ENCODE measurements at places on chromosomes 4 and X.

GRCh38 chr4:109912706-109913595 lies at the start of gene EGF:
EGF (plus strand) TSS chr4:109912883; CDS start chr4:109913336, 453 bp downstream.
- no peak for DNase-seq

DNA sequence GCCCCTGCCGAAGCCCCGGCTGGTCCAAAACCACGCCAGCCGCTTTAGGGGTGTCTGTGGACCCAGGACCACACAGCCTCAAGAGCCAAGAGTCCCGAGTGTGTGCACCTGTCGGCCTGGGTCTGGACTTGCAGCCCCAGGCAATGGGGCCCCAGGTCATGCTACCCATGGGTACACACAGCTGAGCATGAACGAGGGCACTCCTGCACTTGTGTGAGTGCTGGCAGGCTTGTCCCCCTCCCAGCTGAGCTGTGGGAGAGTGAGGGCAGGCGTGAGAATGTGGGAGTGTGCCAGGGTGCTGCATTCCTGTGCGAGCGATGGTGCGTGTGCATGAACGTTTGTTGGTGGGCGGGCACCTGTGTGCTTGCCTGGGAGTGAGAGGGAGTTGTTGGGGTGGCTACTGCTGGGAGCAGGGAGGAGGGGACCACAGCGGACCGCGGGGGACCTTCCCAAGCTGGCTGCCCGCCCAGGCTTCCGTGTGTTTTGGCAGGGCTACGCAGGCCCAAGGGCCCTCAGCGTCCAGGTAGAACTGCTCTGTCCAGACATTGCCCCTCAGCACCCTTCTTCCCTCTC lies 30.8 kb downstream of the BLOC1S4 start:
- DNase-seq = no peak

DNA sequence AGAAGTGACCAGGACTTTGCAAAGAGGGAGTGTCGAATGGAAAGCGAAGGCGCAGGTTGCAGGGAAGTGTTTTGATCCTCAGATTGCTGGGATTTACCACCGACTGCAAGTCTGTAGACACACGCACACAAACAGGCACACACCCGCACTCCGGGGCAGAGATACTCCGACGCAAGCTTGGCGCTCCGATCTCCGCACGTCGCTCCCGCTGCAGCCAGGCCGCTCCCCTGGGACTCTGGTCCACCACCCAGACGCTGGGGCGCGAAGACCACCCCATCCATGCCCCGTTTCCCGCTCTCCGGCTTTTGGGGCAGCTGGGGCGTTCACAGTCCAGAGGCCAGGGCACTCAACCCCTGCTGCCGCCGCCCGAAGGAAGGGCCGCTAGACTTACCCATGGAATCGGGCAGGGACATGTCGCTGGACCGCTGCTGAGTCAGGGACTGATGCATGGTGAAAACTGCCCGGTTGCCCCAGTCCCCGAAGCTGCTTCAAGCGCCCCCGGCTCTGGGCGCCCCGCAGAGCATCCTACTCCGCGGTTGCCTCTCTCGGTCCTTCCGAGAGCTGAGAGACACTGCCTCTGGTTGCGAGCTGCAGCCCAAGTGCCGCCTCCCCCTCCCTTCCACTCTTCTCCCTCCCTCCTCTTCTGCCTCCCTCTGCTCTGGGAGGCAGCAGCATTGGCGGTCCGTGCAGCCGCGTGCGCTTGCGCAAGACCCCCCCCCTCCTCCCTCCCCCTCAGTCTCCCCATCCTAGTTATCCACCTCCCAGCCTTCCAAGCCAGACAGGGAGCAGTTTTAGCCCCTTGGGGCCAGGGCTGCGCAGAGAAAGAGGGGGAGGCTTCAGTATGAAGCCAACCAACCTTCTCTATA lies at the start of gene TMEM255A:
Gene TMEM255A (minus strand): TSS at position 601 of the 866 bp plus-strand sequence. CDS start 152 bp downstream, at position 449.
- DNase-seq = no peak

DNA sequence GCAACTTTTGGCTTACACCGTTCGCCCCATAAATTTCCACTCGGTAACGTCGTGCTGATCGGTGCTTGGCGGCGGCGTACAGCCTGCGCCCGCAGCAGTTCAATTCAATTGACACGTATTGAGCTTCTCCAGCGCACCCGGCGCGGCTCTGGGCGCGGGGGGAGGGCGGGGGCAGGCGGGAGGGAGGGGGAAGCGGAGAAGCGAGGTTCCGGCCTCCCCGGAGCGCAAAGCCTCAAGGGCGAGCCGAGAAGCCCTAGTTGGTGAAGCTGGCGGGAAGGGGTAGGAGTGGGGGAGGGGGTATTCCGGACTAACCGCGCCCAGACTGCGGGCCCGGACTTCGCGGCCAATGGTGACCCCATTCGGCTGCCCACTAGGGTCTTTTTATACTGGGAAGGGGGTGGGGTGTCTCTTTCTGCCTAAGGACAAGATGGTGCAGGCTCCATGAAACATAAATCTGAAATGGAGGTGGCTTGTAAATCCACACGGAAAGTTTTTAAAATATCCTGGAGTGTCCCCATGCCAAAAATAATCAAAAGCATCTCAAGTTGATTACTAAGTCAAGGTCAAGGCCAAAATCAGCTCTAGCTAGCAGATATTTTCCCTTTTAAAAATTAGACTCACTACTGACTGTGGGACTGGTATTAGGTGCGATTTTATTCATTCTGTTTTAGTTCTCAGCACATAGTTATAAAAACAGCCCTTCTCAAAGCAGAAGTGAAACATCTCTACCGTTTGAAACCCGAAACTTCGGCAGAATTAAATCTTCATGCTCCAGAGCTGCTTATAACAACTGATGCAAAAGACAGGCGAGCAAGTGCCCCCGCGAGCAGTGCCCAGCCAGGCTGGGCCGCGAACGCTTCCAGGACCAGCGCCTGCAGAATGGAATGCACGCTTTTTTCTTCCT lies 1.5 kb upstream of the BCOR start:
- DNase-seq = no peak

DNA sequence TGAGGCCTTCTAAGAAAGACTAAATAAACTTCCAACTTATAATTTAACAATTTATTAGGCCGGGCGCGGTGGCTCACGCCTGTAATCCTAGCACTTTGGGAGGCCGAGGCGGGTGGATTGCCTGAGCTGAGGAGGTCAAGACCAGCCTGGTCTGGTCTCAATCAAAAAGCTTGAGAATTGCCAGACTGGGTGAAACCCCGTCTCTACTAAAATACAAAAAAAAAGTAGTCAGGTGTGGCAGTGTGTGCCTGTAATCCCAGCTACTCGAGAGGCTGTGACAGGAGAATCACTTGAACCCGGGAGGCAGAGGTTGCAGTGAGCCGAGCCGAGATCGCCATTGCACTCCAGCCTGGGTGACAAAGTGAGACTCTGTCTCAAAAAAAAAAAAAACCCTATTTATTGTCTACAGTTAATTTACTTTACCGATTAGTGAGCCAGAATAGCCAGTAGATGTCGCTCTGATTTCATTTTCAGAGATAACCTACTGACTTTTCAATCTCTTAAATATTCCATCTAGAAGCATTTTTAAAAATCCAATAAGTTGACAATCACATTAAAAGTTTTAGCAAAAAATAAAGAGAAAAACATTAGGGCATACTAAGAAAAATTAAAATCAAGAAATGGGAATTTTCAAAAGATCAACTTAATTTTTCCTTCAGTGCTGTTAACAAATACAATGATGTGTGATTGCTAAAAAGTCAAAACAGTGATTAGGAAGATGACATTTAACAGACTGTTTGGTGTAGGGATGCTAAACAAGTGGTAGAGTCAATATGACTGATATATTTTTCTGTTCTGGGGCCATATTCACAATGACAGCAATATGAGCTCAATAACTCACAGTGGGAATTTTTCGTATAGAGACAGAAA lies 4.3 kb upstream of the SHROOM3 start:
- DNase-seq = no peak

- DNase-seq = no peak
Measured at GRCh38 chrX:9271789-9272525, 192.9 kb upstream of the TBL1X start.

DNA sequence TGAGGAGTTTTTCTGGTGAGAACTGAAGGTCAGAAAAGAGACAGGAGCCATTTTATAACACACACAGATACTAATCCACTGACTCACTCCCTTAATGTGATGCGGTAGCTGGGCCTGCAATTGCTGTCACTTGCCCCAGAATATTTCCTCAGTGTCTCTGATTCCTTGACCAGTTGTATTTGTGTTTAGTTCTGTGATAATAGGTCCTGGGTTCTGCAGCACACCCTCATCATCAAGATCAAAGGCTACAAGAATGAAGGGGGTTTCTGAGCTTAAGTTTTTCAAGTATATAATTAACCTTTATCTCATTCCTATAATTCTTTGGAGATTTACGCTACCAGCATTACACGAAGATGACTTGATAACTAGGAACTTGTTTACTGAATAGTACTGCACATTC lies 576.5 kb upstream of the CPXCR1 start:
- no peak for DNase-seq

DNA sequence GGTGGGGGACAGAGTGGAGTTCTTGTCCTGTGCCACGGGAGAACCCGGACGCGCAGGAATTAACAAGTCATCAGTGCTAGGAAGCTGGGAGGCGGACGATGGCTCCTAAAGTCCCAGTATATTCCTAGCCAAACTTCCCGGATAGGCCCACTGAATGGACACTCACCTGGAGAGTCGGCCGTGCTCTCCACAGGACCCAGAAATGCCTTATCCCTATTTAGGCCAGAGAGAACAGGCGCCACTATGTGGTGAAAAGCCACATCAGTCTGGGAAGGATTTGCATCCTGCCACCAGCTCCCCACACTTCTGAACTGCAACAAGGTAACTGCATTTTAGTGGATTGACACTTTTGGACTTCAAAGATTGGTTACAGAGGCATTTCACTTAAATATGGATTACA lies 1.1 kb downstream of the CFAP299 start:
- DNase-seq = no peak

GRCh38 chr4:54499308-54500074 lies 158.3 kb upstream of the KIT start:
- DNase-seq = no peak

GRCh38 chr4:166034965-166035364 lies 161.9 kb downstream of the TLL1 start:
- no peak for DNase-seq

DNA sequence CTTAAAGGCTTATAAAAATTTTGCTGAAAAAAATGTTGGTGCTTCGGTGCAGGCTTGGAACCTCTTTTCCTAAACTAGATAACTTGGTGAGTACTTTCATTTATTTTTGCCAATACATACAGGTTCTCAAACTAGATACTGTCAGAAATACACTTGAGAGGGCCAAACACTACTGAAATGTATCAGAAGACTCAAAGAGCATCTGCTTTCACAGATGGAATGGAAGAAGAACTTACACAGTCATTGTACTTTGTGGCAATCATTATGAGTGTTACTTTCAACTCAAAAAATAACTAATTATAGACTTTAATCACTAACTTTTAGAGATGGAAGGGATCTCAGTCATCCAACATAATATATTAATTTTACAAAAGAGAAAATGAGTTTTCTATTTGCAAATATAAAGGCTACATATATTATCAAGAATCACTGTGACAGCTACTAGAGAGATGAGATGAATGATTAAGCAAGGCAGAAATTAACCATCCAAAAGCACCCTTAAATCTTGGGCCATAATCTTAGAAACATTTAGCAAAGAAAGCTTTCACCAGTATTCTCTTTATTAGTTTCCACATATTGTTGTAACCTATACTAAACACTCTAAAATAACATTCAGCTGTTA lies 1.0 kb downstream of the ENAM start:
- no peak for DNase-seq

Measured in cortex of kidney (tissue), 1 donor.